Left ventricle myocardium inferior (tissue), 1 donor: ENCODE measurements at places on chromosomes 1 and 21. TPM values are rescaled to one million over a fixed set of nuclear protein-coding genes. Genes with fewer than 3 reads are reported as not detected.
A peak's percentile ranks its signal among the peaks of the same experiment; 100 is the strongest.

DNA sequence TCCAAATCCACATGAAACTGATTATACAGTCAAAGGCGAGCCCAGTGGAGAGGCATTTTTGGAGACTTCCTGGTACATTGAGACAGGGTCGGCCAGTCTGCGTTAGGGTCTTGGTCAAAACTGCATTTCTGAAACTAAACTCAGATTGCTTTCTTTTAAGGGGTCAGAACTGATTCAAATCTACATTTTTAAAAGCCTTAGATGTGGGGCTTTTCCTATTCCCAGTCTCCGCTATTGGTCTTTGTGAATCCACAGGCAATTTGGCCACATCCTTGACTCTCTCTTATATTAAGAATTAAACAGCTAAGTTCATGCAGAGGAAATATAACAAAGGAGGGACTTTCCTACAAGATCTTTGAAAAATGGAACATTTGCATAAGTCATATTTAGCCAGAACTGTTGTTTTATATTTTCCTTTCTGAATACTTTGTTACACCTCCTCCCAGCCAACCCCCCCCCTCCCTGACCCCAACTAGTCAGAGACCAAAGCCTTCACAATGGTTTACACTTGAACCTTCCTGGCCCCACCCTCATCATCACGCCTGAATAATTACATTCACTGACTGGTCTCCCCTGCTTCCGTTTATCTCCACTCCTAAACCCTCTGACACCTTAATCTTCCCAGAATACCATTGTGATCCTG, 30.9 kb downstream of the SELL start:
- no peak for DNase-seq

DNA sequence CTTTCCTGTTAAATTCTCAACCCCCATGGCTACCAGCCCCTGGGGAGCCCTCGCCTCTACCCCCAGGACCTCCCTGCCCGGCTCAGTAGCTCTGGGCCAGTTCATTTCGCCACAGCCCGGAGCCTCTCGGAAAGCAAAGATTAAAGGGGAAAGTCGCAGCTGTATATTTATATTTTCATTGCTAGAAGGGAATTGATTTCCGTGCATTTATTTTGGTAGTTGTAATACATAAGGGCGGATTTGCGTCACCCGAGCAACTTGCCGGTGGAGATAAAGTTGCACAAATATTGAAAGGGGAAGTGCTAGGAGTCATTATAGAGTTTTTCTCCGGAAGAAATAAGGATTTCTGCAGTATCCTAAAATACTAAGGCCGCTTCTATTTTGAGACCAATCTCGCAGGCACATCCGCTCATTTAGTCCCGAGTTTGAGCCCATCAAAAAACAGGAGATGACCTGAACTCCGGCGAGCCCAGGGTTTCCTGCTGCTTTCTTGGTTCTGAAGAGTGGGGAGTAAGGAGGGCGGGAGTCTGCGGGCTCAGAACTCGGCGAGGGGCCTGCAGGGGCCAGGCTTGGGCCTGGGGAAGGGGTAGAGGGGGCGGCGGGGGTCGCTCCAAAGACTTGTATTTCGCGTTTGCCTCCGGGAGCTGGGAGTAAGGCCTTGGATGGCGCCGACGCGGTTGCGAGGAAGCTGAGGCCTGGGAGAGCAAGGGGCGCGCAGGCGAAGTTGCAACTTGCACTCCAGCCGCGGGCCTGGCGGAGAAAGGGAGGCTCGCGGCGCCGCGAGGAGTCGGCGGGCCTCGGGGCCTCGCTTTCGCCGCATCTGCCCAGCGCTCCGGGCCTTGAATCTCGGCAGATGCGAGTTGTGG, 2.5 kb upstream of the HLX start:
- DNase-seq: no peak

DNA sequence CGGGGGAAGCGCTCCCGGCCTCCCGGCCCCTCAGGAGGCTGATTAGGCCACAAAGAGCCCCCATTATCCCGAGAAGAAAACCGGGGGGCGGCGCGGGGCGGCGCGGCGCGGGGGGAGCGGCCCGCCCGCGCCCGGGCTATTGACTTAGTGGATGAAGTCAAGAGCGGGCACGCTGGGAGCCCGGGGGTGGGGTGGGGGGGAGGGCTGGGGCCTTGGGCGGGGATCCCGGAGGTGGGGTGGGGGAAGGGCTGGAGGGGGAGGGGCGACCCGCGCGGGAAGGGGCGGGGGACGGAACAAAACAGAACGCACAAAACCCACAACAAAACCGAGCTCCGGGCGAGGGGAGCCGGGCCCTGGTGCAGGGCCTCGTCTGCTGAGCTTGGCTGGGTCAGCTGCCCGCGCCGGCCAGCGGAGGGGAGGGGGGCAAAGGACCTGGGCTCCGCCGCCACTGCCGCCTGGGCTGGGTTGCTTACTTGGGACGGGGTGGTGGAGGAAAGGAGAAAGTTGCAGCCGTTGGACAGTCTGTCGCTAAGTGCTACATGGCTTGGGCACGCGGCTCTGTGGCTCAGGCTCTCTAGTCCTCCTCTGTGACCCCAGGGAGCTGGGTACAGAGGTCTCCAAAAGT, 16.3 kb downstream of the PAX7 start:
- DNase-seq: no peak

DNA sequence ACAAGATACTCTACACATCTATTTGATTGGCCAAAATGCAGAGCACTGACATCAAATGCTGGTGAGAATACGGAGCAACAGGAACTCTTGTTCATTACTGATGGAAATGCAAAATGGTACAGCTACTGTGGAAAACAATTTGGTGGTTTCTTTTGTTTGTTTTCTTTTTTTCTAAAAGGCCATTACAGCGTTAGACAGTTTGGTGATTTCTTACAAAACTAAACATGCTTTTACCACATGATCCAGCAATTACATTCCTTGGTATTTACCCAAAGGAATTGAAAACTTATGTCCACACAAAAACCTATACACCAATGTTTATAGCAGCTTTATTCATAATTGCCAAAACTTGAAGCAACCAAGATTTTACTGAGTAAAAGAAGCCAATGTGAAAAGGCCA, 66.4 kb upstream of the FBXO28 start:
- no peak for DNase-seq

DNA sequence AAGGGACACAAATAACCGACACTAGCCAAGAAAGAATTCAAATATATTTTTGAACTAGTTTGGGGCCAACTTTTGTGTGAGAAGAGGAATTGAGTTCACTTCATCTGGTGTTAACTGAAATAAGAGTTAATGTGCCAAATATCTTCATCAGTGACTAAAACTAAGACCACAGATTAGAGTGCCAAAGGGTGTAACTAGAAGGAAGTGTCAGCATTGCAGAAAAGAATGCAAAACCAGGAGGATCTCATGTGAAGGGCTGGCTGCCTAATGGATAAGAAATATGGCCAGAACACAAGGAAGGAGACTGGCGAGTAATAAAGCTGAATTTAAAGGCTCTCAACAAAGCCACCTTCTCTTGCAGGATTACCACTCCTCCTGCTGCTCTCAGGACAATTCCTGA, 61.8 kb upstream of the LRRC8D start:
- DNase-seq: no peak

DNA sequence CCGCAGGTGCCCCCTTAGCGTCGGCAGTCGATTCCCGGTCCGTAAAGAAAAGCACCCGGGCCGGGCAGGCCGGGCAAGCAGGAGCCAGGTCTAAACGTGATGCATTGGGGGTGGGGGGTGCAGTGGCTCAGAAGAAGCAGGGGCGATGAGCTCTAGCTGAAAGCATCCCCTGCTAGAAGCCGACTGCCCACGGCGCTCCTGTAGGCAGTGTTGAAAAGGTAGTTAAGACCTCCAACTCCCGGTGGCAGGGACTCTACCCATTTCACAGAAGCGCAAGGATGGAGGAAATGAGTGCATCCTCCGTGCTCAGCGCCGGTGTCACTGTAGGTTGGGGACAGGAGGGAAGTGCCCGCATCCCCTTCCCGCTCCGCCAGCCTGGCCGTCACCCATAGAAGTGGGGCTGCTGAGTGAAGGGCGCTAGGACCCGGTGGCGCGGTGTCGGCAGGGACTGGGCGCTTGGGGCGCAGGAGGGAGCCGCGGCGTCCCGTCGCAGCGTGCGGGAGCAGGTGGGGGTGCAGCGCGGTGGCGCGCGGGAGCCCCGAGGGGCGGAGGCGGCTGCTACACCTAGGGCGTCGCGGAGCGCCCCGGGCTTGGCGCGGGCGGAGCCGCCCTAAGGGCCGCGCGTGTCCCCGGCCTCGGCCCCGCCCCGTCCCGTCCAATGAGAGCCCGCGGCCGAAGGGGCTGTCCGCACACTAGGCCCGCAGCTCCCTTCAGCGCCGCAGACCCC, at the start of gene WNT2B:
Gene WNT2B, plus strand, starts transcription at position 688 of the 727 bp plus-strand sequence. CDS start 298 bp downstream, outside the sequence.
- DNase-seq: no peak

DNA sequence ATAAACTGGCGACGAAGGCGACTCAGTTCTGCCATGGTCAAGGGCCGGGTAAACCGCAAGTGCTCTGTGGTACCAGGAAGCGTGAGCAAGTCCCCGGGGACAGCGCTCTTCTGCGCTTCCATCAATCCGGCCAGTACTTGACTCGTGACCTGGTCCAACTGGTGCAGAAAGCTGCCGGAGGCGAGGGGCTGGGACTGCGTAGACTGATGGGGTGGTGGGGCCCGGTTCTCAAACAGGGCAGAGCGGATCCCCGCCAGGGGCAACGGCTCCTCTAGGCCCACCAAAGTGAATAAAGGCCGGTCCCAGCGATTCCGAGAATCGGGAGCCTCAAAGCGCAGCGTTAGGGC, 852 bp downstream of the KTI12 start:
- DNase-seq: peak; percentile 18

DNA sequence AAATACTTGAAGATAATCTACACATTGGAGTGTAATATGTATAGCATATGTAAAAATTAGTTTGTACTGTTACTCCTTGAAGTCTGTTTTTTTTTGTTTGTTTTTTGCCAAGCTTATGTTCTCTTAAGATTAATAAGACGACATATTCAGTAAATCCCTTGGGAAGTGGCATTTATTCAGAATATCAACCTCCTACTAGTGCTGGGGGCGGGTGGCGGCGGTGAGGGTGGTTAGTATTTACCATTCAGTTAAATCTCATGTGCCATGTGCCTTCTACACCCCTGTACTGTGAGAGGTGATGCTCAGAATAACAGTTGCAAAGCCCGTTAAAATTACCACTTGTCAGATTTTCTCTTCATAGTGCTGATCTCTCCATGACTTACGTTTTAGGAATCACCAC, 3.0 kb downstream of the BACH1 start:
- no peak for DNase-seq

DNA sequence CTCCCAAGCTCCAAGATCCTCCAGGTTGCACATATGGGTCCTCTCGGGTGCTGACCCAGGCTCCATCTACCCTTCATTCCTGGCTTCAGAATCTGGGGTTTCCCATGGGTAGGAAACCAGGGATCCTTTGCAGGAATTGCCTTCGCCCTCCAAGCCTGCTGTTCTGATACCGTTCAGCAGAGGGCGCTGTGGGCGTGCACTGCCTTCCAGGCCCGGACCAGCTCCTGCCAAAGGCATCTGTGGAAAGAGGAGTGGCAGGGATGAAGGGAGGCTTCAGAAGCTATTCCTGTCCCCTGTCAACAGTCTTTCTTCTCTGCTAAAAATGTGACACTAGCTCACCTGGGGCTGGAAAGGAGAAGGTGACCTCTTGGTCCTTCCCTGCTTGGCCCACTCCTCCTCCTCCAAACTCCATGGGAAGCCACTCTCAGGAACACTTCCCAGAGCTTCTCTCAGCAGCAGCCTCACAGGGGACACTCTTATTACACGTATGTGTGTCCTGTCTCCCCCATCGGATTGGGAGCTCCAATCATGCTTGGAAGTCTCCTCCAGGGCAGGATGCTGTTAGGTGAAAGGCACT, 71.2 kb downstream of the VWA5B1 start:
- peak; percentile 65 for DNase-seq

DNA sequence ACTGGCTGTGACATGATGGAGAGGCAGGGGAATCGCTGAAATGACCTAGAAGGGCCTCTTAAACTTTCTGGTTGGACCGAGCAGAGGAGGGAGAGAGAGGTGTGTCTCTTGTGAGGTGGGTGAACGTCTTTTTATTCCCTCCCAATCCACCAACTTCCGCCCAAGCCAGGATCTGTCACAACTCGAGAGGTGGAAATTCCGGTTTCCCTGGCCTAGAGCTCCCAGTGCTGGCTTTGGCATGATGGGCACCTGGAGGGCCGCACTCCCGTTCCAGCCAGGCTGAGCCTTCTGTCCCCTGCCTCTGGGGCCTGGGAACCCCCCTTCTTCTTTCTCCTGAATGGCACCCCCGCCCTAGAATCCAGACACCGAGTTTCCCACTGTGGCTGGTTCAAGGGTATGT, at the start of gene SEMA4A:
Gene SEMA4A, plus strand, starts transcription at position 224 of the 400 bp plus-strand sequence. CDS start 994 bp downstream, outside the sequence.
- DNase-seq: no peak

DNA sequence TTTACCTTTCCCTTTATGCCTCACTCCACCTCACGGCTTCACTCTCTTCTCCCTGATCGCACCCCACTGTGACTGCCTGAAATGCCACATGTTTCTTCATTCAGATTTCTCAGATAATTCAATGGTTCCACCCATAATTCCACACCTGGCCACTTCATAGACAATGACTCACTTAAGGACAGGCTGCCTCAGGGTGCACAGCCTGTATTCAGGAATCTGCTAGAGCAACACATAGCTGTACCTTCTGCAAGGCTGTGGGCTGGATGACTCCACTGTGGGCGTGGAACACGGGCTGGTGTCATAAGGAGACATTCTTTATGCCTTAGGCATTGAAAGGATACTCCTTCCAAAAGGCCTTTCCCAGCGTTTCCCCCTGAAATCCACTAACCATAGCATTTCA, 36.1 kb downstream of the L1TD1 start:
- no peak for DNase-seq

DNA sequence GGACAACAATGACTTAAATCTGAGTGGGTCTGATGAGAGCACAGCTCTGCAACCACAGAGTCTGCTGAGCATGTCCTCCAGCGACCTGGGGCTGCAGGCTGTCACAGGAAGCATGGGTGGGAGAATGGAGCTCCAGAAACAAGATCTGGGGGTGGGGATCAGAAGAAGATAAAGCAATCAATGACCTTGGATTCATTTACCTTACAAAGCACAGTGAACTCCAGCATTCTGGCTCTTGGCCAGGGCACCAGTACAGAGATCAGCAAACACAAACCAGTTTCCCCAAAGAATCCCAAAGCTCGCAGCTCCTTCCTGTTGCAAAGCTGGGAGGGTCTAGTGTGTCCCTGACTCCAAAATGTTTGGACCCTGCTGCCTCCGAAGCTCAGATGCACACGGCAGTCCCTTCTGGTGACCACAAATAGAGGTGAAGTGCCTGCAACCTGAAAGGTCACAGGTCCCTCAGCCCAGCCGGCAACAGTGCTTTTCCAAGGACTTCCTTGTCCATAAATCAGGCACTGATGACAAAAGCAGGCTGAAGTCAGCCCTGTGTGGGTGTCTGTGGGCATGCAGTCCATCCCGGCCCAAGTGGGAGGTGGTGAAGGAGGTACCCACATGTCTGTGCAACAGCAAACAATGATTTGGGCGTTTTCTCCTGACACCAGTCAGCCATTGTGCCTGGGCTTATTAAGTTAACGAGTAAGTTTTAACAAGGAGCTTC, 76.1 kb downstream of the SH3BGR start:
- no peak for DNase-seq

GRCh38 chr1:210478820-210479219, 150.1 kb downstream of the HHAT start:
- DNase-seq: no peak

- DNase-seq: no peak
Observed at GRCh38 chr1:64923294-64923718, 43.0 kb downstream of the JAK1 start.

GRCh38 chr1:231720652-231721325, 94.2 kb downstream of the DISC1 start:
- no peak for DNase-seq

The MIXL1 gene
- total RNA-seq: not detected

The SLC9C2 gene
- not detected for total RNA-seq

The RORC gene
- 10.3 TPM for total RNA-seq

The DPT gene
- 45.6 TPM for total RNA-seq

The TMCO4 gene
- 8.6 TPM for total RNA-seq

The LYPD8 gene
- total RNA-seq: not detected
